Activated CD8-positive, alpha-beta memory T cell treated with anti-CD3 and anti-CD28 coated beads, Interleukin-2, amount 50 U/mL, for 48 hours (primary cell): ENCODE measurements at places on chromosomes 4 and X.

- no peak for DNase-seq
These were observed 34.5 kb downstream of the TNIP2 start for GRCh38 chr4:2721586-2721985.

DNA sequence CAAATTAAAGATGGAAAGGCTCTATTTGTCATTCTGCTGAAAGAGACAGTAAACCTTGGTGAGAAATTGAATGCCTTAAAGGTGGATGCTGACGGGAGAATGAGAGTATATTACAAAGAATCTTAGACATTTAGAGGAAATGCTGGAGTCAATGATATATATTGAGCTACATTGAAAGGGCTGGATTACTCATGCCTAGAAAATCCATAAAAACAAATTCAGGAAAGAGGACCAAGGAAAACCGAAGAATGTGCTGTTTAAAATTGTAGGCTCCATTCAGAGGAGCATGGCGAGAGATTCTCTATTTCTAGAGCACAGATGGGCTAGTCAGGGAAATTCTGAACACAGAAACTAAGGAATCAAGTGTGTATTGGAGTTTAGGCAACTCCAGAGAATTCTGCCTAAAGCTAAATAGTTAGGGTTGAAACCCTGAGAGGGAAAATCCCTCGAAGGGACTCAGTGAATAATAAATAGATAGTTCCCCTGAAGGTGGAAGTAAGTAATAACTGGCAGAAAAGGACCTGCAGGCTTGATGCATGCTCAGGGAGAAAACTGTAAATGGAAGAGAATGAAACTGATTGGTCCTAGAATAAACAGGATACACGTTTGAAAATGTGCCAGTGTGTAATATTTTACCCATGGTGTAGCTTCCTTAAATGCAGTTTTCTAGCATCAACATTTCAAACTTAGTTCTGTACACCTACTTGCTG, 1532.4 kb upstream of the TENM3 start:
- no peak for DNase-seq

DNA sequence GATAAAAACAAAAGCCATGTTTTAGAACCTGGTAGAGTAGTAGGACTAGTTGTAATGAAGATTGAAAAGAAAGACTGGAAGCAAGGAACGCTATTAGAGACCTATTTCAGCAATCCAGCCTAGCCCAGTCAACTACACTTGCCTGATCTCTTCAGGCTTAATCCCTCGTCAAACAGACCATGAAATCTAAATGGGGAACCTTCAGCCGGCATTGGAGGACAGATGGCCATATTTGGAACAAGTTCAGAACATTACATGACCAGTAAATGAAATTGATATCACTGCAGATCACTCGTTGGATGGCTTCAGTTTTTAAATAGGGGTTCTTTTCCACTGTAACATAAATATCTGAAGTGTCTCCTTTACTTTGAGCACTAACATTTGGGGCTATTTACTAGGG, 84.8 kb upstream of the WDR44 start:
- DNase-seq, result no peak

GRCh38 chr4:174154215-174154854, 129.1 kb downstream of the FBXO8 start:
- DNase-seq, result no peak

DNA sequence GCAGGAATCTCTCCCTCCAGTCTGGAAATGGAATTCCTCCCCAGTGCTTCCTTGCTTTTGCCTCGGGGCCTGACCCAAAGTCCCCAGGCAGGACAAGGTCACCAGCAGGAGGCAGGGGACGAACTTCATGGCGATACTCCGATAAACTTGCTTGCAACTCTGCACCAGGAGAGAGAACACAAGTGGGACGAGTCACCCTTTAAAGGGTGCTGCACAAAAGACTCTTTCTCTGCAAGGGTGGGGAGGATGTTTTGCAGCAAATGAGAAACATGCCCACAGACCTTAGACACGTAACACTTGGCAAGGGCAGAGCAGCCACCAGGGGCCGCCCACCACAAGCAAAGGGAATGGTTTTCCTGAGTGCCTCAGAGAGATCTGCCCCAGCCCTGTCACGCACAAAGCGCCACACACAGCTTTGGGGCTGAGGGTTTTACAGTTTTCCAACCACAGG, at the start of gene FGFBP2:
TSS of gene FGFBP2 (minus strand) at position 175 of the 451 bp plus-strand sequence. CDS start at position 129, 46 bp downstream.
- peak; percentile 82 for DNase-seq

- DNase-seq, result no peak
These were observed 54.9 kb downstream of the UGT2A3 start for GRCh38 chr4:68896749-68897148.

- DNase-seq, result no peak
These were observed 993.1 kb downstream of the RPA4 start for GRCh38 chrX:97876697-97877407.

- DNase-seq, result no peak
These were observed at the start of gene ING2 for GRCh38 chr4:183504930-183505610. TSS of gene ING2 (plus strand) at chr4:183505058. CDS start at chr4:183505196, 138 bp downstream.

DNA sequence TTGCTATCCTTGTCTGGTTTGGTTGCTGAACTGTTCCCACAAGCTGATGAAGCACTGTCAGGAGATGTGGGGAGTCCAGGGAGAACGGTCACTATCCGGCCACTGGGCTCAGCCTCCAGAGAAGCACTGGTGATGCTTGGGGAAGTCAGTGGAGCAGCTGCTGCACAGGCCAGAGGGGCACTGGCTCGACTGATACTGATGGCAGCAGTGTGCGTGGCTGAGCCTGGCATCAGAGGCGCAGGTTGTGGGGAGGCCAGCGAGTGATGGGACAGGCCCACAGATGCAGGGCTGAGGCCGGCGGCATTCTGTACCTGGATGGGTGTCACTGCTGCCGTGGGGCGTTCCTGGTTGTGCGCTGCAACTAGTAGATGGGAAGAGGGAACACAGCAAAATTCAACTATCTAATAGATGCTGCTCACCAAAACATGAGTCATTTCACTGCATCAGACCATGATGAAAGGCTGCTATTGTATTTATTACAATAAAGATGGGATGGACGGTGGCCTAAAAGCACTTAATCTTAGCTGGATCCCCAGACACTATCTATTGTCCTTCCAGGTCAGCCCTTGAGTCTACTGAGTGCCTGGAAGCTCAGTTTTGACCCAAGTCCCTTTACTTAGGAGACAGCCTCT, 106.3 kb upstream of the CBR4 start:
- no peak for DNase-seq

DNA sequence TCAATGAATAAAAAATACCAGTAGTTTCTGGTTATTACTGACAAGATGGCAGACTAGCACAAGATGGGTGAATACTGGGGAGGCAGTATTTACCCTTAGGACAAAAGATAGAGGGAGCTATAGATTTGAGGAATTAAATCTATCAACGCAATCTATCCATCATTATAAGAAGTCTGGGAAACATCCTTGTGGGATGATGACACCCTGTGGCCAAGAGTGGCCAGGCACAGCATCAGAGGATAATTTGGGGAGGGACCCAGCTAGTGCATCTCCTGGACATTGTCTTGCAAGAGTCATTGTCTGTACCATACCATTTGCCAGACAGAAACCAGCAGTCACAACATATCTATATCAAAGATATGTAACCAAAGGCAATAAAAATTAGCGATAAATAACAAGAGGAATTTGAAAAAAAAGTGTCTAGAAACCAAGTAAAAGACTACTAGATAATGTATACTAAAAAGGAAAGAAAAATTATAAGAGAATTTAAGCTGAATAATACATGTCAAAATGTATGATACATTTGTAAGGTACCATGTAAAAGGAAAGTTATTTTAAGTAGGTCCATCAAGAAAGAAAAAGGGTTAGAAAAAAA, 22.9 kb downstream of the KCTD8 start:
- DNase-seq, result no peak

- no peak for DNase-seq
These were observed 24.9 kb downstream of the CD99L2 start for GRCh38 chrX:150873616-150874015.

DNA sequence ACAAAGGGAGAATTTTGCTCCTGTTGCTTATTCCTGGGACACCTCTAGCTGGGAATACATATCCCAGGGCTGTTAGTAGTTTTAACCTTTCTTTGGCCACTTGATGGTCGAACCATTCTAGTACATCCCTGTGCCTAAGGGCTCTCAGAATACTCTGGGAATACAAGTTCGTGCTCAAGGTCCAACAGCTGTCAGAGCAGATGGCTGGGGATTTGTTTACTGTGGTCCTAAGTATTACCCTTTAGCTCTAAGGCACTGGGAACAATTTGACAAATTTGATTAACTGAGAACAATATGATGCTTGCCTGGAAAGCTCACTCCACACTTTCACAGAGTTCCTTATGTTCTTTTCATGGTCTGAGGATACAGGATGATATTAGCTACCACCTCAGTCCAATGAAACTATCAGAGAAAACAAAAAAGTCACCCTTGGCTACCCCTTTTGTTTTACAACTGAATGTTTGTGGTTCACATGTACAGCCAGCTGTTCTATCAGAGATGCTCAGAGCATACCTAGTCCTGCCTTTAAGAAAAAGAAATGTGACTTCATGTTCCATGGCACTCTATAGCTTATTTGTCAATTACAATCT, 47.4 kb upstream of the PHOX2B start:
- DNase-seq, result no peak

- no peak for DNase-seq
These were observed 7.8 kb upstream of the NUP54 start for GRCh38 chr4:76155979-76156378.

GRCh38 chr4:837772-838171, 11.8 kb upstream of the CPLX1 start:
- no peak for DNase-seq

DNA sequence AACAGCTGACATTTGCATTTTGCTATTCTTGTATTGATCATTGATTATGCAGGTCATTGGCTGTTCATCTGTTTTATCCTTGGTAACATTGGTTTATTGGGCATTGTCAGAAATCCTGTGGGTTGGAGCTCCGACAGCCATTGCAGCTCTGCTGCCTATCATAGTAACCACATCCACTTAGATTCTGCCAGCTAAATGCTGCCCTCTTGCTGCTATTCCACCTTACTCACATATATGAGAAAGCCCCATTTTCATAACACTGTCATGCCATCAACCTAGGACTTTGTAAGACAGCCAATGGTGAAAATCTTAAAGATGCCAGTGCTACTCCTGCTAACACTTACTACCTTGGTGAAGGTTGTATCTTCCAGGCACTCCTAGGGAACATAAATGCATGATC, 187.3 kb upstream of the CXCL13 start:
- no peak for DNase-seq

DNA sequence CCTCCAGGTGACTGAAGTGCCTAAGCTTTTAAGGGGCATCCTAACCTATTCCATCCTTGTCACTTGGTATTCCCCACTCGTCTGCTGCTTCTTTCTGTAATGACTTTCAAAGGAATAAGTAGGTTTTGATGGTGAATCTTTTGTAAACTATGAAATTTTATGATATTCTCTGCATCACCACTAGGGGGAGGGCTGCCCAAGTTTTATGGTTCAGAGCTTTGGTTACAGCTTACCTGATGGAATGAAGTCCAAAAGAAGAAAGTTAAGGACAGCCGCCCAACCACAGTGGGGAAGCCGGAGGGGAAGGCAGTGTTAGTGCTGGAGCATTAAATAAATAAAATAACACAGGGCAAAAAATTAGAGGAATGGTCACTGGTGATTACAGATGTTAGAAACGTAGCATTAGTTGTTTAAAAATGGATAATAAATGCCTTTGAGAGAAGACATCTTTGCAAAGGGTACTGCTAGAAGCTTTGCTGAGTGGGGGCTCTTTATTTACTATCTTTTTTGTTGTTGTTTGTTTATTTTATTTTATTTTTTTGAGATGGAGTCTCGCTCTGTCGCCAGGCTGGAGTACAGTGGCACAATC, 204.9 kb downstream of the GBA3 start:
- no peak for DNase-seq

DNA sequence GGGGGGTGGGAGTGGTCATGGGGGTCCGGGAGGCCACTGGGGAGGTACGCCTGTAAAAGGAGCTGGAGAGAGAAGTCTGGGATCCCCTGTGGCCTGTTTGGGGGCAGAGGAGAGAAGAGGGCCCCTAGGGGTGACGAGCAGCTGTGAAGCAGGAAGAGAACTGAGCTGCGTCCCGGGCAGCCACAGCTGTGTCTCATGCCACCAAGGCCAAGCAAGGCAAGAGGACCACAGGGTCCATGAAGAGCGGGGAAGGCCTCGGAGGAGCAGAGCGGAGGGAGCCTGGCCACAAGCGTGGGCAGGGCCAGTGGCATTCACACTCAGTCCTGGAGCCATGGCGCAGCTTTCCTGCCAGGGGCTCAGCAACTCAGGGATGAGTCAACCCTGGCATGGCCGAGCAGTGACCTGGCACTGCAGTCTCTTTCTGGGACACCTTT, 13.6 kb upstream of the NAT8L start:
- DNase-seq, result no peak

GRCh38 chr4:156495836-156496235, 475.8 kb downstream of the PDGFC start:
- no peak for DNase-seq
